ENCODE measurements at places on chromosomes 3 and 15.

GRCh38 chr3:79818015-79818414 lies 50.2 kb upstream of the ROBO1 start:
- DNase-seq, result no peak

GRCh38 chr3:177770383-177771230 lies 573.3 kb upstream of the TBL1XR1 start:
- DNase-seq, result peak; percentile 80

DNA sequence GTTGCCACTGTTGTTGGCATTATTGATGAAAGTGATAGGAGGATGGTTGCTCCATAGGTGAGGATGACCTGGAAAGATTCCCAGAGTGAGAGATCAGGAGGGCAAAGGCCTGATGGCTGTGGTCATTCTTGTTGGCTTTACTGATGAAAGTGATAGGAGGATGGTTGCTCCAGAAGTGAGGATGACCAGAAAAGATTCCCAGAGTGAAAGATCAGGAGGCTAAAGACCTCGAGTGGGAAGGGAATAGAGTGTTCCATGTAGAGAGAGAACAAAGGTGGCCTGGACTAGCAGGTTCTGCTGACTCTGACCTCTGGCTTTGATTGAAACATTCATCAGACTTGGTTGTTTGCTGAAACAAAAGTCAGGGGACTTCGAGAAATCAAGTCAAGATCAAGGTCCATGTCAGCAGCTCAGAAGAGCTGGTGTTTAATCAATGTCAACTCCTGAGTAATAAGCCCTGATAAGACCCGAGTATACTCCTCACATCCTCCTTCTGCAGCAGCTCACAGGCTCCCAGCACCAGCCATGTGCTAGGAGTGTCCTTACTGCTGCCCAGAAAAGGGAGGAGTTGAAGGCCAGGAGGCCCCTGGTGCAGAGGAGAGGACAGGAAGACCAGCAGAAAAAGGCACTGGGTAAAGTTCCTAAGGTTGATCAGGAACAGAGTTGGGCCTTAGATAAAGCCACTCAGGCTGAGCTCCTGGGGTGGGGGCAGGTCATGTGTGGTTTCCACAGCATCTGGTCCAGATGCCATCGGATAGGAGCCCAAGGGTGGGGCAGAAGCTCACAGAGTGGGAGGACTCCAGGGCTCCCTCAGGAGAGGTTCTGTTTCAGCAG lies 19.9 kb downstream of the CYP8B1 start:
- DNase-seq, result no peak

DNA sequence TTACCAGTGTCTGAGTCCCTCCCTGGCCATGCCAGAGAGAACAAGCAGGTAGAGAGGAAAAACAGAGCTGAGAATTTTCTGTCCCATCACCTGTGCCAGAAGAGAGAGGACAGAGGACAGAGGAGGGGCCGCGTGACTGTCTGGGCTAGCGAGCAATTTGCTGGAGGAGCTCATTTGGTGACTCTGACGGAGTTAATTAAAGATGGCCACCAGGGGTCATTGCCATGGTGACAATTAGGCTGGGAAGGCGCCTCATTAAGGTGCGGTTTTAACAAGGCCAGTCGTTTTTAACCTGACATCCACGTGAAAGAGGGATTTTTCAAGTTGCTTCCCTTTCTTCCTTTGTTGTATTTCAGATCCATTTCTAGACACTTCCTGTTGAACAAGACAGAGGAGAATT lies 72.4 kb downstream of the RHCG start:
- DNase-seq, result no peak

- DNase-seq, result peak; percentile 92
Measured at GRCh38 chr3:123658118-123658851, 73.4 kb upstream of the HACD2 start.

GRCh38 chr3:70179111-70179510 lies 133.3 kb downstream of the MDFIC2 start:
- no peak for DNase-seq

GRCh38 chr15:55652359-55652758 lies 64.2 kb upstream of the PYGO1 start:
- no peak for DNase-seq

DNA sequence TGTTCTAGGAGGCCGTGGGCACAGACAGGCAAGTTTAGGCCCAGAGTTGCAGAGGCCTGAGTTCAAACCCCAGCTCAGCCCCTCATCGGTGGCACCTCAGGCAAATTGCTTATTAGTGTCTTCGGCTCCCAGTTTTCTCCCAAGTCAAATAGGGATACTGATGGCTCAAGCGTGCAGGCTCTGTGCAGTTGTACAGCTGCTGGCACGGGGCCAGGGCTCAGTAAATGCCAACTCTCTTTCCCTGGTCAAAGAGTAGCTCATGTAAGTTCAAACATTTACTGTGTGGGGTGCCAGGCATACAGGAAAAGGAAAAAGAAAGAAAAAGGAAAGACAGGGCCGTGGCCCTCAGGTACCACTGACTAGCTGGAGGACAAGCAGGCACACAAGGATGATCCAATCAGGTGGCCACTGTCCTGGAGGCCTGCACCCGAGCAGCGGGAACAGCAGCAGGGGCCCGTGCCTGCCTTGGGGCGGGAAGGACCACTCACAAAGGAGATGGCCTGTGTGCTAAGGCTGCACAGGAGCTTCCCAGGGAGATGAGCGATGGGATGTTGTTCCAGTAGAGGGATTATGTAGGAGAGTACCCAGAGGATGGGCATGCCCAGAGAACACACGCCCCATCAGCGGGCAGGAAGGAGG lies 70.8 kb downstream of the TBC1D2B start:
- DNase-seq, result no peak

GRCh38 chr3:64150623-64151207 lies 74.6 kb downstream of the PRICKLE2 start:
- DNase-seq, result peak; percentile 67

- DNase-seq, result peak; percentile 48
Measured at GRCh38 chr3:8972639-8973038, 9.4 kb upstream of the RAD18 start.

GRCh38 chr15:33460166-33460805 lies 149.5 kb downstream of the RYR3 start:
- no peak for DNase-seq

DNA sequence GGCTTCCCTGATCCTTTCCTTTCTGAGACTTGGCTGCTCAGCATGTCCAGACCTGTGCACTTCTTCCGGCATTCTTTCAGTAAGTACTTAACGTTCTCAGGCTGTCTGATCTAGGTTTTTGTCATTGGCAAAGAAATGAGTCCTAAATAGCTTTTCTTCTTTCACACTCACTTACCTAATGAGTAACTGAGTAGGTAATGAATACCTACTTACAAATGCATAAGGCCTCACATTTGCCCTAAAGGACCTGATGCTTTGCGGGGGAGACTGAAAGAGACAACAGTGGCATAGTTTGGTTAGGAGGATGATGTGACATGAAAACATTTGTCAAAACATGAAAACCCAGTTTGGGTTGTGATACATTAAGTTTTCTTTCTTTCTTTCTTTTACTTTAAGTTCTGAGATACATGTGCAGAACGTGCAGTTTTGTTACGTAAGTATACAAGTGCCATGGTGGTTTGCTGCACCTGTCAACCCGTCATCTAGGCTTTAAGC lies 516.7 kb upstream of the CFAP20DC start:
- DNase-seq, result no peak

- DNase-seq, result peak; percentile 92
Measured at GRCh38 chr3:151439652-151440125, 21.2 kb downstream of the IGSF10 start.

DNA sequence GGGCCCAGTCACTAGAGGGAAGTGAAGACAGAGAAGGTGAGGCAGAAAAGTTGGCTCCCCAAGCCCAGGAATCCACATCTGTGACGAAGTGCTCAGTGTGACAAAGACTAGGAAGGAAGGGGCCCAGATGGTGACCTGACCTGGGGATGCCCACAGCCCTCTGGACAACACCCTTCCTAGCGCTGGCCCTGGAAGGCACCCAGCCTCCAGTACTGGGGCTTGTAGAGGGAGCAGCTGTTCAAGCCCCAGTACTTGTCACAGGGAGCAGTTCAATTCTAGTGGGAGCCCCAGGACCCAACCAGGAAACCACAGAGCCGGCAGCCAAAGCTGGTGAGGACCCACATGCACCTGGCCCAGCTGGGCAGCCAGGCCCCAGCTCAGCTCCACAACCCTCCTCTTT lies 190.8 kb downstream of the XXYLT1 start:
- no peak for DNase-seq

GRCh38 chr15:70469651-70470555 lies 293.5 kb downstream of the UACA start:
- DNase-seq, result no peak

GRCh38 chr3:172919297-172919683 lies 168.8 kb downstream of the ECT2 start:
- no peak for DNase-seq

DNA sequence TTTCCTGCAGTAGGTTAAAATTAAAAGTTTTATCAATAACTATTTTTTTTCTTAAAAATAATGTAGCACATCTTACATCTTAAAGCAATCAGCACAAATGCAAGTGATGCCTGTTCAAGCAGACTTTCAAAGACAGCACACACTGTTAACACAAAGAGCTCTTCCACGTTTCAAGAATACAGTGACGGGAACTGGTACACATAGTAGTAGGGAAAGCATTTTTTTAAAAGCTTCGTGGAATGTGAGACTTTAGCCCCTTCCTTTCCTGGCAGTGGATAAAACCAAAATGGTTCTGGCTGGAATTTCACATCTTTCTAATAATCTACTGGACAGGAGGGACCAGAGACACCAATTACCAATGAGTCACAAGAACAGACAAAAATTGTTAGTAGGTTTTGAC lies 33.5 kb upstream of the SLC2A2 start:
- no peak for DNase-seq

DNA sequence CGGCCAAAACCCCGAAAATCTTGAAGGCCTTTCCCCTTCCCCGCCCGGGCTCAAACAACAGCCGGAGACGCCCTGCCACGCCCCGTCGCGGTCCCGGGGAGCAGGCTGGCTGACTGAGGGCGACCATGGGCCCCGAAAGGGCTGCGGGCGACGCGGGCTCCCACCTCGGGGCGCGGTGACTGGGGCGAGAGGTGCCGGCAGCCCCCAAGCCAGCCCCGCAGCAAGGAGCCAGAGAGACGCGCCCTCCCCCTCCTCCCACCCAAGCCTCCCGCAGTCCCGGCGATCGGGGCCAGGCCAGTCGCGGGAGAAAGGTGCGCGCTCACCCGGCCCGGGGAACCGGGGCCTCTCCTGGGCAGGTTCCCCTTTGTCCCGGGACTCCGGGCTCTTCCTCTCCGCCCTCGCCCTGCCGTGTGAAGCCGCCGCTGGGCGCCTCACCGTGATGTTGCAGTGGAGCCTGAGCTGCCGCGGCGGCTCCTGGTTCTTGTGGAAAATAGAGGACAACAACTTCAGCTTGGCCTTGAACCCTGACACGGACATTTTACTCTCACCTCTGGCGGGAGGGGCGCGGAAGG lies 30.6 kb upstream of the ZSCAN2 start:
- no peak for DNase-seq

GRCh38 chr3:106836906-106837305 lies 540.3 kb upstream of the CCDC54 start:
- DNase-seq, result peak; percentile 46

- no peak for DNase-seq
Measured at GRCh38 chr15:42083605-42083908, 10.8 kb downstream of the PLA2G4D start.

GRCh38 chr15:85667491-85668424 lies 127.0 kb downstream of the KLHL25 start:
- DNase-seq, result peak; percentile 98

GRCh38 chr15:41105348-41106334 lies 10.4 kb downstream of the INO80 start:
- DNase-seq, result no peak

GRCh38 chr3:112393360-112393728 lies 60.4 kb downstream of the CD200 start:
- DNase-seq, result no peak

- no peak for DNase-seq
Measured at GRCh38 chr3:193330555-193331204, 47.9 kb downstream of the ATP13A5 start.

DNA sequence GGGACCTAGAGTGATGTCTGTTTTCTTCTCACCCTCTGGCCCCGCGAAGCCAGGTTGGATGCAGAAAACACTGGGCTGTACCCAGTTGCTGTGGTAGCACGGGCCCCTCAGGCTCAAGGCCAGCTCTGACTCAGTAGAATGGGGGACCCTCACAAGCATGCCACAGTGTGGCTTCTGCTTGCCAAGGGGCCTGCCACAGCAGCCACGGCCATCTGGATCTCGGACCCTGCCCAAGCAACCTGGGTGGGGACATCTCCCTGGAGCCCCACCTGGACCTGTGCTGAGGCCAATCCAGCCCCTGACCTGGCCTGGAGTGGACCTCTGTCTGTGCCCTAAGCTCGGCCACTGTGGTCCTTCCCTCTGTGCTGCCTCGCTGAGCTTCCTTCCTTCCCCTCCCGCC lies 59.0 kb downstream of the MGLL start:
- no peak for DNase-seq

DNA sequence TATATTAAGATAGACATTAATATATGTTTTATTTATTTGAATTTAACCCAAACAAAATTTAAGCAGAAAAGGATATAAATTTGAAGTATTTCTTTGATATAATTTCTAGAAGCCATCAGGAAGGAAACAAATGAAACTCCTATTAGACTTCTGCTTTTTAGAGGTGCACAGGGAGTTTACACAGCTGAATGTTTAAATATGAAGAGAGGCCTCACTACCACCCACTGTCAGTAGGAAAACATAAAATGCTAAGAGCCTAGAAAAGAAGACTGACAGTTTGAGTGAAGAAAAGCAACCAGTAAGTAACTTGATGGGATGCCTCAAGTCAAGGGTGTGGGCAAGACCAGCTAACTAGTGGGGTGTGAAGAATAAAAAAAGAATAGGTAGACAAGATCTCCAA lies 19.7 kb downstream of the PLSCR2 start:
- no peak for DNase-seq

- peak; percentile 66 for DNase-seq
Measured at GRCh38 chr3:66762916-66763693, 235.0 kb upstream of the KBTBD8 start.

GRCh38 chr15:81473177-81473576 lies 99.2 kb upstream of the TMC3 start:
- DNase-seq, result no peak

DNA sequence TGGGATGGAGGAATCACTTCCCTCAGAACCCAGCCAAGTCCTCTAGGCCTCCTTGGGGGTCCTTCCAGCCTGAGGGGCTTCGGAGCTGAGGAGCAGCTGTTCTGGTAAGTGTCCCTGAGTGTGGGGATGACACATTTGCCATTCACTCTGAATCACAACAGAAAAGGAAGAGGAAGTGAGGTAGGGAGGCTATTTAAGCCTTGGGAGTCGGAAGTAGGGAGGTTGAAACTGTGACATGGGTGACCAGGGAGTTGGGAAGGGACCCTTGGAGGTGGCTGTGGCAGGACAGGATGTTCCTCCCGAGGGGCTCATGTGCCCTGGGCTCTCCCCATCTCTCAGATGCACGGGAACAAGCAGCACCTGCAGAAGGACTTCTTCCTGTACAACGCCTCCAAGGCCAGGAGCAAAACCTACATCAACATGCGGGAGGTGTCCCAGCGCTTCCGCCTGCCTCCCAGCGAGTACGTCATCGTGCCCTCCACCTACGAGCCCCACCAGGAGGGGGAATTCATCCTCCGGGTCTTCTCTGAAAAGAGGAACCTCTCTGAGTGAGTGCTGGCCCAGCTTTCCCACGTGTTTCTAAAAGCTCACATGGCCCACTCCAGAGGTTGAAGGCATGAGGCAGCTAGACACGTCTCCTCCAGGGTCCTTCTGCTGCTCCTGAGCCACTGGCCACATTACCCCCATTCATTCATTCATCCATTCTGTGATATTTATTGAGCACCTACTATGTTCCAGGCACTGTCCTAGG lies 43.3 kb downstream of the CAPN3 start:
- no peak for DNase-seq

GRCh38 chr15:37108381-37109167 lies 8.2 kb upstream of the MEIS2 start:
- peak; percentile 64 for DNase-seq

All from fibroblast of the aortic adventitia (primary cell).